Anterior cingulate cortex (tissue), 58 donors: ENCODE measurements at places on chromosomes 2 and 18.
A peak's percentile ranks its signal among the peaks of the same experiment; 100 is the strongest.

- no peak for DNase-seq
Measured at GRCh38 chr2:171554991-171555615, 32.8 kb downstream of the CYBRD1 start.

GRCh38 chr2:149200109-149200520, 130.3 kb upstream of the LYPD6 start:
- DNase-seq = no peak

- DNase-seq = no peak
Measured at GRCh38 chr2:42569116-42569711, 782 bp downstream of the MTA3 start.

GRCh38 chr18:31206787-31207381, 44.2 kb upstream of the DSC1 start:
- DNase-seq = no peak

GRCh38 chr2:176063958-176064357, 19.8 kb downstream of the EVX2 start:
- DNase-seq = no peak

DNA sequence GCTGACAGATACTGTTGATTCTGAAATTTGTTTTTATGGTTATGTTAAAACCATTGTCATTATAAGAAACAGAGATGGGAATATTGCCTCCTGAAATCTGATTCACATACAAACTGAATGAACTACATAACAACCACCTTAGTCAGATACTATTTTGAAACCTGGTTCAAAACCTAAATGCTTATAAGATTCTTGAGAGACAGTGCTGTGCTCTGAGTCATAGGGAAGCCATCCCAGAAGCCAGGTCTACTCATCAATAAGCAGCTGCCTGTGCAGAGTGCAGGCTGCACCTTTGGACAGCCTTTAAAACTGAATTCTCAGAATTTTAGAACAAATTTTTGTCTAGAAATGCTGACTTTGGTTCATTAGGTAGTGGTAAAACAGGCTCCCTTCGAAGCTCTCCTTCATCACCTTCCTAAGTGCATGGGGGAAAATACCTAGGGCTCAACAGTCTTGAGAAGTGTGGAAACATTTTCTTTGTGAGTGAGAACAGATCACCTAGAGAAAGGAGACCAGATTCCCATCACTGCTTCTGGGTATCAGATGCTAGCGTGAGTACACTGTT, at the start of gene SERPINB7:
Gene SERPINB7, plus strand, starts transcription at position 253 of the 565 bp plus-strand sequence. CDS start 6,955 bp downstream, outside the sequence.
- no peak for DNase-seq

DNA sequence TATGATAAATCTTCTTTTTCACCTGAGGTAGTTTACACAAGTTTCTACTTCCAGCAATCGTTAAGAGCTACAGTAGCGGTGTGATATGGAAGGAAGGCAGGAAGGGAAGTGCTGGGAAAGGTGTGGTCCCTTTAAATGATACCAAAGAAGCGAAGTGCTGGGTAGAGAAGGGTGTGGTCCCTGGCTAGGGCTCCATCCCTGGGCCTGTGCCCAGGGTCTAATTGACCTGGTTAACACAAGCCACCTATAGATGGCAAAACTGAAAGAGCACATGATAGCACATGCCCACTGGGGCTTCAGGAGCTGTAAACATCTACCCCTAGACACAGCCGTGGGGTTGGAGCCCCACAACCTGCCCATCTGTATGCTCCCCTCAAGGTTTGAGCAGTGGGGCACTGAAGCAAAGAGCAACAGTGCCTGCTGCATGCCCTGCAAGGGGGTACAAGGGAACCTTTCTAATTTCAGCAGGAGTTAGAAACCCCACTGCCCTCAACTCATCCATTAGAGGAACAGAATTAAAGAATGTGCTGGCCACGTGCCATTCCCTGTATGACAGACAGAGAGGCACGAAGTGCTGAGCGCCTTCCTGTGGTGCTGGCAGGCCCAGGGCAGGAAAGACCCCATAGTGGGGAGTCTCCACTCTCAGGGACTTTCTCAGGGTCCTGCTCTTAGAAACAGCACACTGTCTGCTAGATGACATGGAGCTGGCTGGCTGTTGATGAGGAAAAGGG, 153.1 kb upstream of the LMAN1 start:
- no peak for DNase-seq

DNA sequence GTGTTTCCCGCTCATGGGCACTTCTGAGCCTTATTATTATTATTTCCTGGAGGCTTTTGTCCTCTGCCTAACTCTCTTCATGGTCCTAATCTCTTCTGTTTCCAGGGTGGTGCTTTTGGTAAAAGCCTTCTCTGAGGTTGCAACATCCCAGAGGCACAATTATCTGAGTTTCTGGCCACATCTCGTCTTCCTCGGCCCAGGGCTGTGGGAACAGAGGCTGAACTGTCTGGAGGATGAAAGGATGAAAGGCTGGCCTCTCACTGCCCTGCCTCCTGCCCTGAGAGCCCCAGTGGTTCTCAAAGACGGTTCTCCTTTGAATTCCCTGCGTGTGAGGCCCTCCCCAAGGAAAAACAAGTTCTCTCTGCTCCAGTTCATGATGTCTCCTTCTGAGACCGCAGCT, 13.8 kb downstream of the GYPC start:
- DNase-seq = no peak

DNA sequence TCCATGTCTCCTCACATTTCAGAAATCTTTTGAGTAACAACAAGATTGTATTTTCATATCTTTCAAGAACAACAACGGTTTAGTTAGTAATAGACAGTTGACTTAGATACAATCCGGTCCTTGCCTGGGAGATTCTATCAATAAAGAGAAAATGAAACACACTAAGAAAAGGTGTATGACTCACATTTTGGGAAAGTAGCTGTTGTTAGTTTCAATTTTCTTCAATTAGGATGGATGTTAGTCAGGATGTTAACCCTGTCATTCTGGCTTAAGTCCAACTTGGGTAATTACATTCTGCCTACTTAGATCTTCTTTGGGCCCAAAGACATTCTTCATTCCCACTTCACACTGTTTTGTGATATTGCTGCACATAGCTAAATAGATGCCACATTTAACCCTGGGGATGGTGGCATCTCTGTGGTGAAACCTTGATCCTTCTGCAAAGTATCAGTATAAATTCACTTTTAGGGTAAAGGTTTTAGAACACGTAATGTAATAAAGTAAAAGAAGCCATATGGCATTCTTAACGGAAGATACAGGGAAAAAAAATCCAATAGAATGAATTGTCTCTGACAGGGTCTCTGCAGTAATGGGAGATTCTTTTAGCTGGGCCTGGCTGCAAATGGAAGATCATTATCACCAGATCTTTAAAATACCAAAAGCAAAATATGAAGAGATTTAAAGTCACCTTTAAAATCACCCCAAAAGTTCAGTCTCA, 365.5 kb downstream of the FIGN start:
- no peak for DNase-seq

GRCh38 chr2:172986040-172986439, 89.6 kb upstream of the MAP3K20 start:
- DNase-seq = no peak

- no peak for DNase-seq
Measured at GRCh38 chr2:150470435-150470834, 17.0 kb downstream of the RND3 start.

DNA sequence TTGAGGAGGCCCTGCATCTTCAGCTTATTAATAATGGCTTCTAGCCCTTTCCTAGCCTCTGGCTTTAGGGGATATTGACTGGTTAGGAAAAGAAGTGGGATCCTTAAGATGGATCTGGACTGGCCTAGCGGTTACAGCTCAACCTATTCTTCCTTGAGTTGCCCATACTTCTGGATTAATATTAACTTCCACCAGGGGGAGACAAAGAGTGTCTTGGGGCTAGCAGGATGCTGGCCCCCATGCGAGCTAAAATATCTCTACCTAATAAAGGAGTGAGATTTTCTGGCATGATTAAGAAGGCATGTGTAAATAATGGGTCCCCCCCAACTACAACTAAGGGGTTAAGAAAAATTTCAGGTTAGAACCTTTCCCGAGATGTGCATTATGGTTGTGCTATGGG, 23.2 kb upstream of the PLA2R1 start:
- DNase-seq = no peak

DNA sequence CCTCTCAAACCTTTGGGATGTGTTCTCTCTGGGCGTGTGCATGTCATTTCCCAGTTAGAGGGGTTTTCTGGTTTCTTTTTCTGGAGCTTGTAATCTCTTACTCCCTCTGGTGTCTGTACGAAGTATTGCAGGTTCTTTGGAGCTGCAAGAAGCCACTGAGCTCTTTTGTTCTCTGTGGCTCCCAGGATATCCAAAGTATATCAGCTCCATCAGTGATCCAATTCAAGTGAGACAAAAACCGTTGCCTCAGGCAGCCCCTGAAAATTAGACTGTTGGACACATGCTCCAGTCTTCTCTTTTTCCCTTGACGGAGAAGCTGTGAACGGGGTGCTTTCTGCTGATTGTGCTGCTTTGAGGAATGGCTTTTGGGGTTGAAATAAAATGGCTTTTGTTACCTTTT, 59.0 kb upstream of the LDLRAD4 start:
- DNase-seq = no peak

DNA sequence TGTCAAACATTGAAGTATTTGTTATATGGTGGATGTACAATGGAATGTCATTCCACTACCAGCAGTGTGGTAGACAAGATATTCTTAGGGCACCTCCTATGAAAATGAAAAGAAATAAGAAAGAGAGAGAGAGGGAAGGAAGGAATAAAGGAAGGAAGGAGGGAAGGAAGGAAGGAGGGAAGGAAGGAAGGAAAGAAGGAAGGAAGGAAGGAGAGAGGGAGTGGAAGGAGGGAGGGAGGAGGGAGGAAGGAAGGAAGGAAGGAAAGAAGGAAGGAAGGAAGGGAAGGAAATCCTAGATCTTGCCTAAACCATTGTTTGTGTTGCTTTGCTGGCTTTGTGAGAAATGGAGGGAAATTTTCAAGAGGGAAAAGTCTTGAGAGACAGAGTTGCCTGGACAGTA, 50.1 kb upstream of the TCF7L1 start:
- DNase-seq = no peak

DNA sequence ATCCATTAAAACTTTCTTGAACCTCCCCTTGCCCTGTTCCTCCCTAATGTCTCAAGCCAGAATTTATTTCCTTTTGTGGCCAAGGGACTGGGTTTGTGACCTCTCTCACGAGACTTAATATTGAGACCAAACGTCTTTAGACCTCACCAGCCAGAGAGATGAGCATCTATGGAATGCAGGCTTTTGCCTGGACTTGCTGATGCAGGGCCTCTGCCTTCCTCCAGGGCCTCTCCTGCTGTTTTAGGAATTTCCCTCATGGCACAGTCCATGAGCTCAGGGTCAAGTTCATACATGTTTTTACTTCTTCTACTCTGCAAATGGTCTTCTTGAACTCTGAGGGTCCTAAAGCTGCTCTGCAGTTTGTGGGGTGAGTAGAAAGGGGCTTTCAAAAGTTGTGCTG, 22.3 kb downstream of the IL1B start:
- DNase-seq = no peak

- no peak for DNase-seq
Measured at GRCh38 chr18:62981566-62981965, 266.2 kb downstream of the PHLPP1 start.

GRCh38 chr2:8304821-8305766, 376.8 kb upstream of the ID2 start:
- no peak for DNase-seq

GRCh38 chr18:70154591-70155194, 50.8 kb downstream of the RTTN start:
- DNase-seq = no peak

GRCh38 chr18:79507546-79508480, 112.1 kb downstream of the NFATC1 start:
- DNase-seq = peak; percentile 65

DNA sequence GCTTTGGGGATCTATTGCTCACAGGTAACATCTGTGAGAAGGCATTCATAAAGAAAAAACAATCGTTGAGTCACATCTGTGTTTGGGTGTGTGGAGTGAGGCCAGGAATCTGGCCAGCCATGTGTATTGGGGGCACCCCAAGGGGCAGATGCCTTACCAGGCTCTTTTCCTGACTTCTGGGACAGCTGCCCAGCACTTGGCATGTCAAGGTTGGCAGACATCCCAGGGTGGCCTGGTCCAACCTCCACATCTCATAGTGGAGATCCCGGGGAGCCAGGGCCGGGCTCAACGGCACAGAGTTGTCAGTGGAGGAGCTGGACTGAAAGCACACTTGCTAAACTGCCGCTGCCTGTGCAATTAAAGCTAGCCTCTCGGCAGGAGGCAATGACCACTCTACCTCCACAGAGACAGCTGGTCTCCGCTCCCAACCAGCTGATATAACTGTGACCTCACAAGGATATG, 75.3 kb upstream of the MGAT4A start:
- DNase-seq = no peak

GRCh38 chr2:69948032-69948962, 13.1 kb downstream of the ASPRV1 start:
- no peak for DNase-seq

- no peak for DNase-seq
Measured at GRCh38 chr2:153235516-153235915, 243.0 kb downstream of the RPRM start.

DNA sequence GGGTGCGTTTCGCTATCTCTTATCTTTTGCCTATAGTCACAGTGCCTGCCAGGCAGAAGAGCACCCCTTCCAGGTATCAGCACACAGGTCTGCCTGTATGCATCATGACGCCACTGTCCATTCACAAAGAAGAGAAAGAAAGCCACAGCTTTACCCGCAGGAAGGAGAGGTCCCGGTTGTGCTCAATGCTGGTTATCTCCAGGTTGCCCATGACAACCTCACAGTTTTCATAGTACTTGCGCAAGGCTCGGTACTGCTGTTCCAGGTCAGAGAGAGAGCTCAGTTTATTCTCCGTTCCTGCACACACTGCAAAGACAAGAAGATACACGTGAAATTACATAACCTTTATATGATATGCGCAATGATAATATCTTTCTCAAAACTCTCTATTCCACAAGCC, 414.0 kb downstream of the ERBB4 start:
- DNase-seq = no peak

DNA sequence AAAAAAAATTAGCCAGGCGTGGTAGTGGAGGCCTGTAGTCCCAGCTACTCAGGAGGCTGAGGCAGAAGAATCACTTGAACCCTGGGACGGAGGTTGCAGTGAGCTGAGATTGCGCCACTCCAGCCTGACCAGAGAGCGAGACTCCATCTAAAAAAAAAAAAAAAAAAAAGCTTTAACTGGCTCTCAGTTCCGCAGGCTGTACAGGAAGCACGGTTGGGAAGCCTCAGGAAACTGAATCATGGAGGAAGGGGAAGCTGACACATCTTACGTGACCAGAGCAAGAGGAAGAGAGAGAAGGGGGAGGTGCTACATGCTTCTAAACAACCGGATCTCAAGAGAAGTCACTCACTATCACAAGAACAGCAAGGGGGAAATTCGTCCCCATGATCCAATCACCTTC, 505.6 kb upstream of the SLC8A1 start:
- DNase-seq = no peak
